ENCODE measurements at places on chromosomes 2 and 18.

GRCh38 chr2:156763174-156763573 is 327.0 kb downstream of the GPD2 start:
- no peak for DNase-seq

GRCh38 chr2:95036596-95037383 is 11.3 kb downstream of the MAL start:
- DNase-seq: no peak

DNA sequence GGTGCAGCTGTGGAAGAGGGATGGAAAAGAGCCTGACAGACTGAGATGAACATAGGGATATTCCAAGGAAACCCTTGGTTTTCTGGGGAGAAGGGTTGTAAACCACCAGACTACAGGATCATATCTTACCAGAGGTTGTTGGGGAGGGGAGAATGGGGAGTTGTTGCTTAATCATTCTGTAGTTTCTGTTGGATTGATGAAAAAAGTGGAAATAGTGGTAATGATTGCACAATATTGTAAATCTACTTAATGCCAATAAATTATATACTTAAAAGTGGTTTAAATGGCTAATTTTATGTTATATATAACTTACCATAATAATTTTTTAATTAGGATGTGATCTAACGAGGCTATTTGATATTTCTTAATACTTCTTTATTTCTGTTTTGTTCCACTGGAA is 800.9 kb downstream of the BCL11A start:
- DNase-seq: no peak

GRCh38 chr2:56475191-56475590 is 291.4 kb downstream of the CCDC85A start:
- DNase-seq: no peak
